Hepatocyte (in vitro differentiated cells): ENCODE measurements at places on chromosomes 2 and 18. TPM values are rescaled to one million over a fixed set of nuclear protein-coding genes. Genes with fewer than 3 reads are reported as not detected.

- H3K36me3 ChIP-seq: no peaks in the 10 kb centered on the region
- H3K27ac ChIP-seq: no peak within 1 kb of the TSS
- peak within 1 kb of the TSS; percentile 64 for H3K4me3 ChIP-seq
Observed at GRCh38 chr2:231395188-231396057, at the start of gene B3GNT7. Gene B3GNT7 (plus strand): TSS chr2:231395710. CDS start chr2:231395804, 94 bp downstream.

GRCh38 chr18:69948919-69949537 is 1.4 kb upstream of the CD226 start:
- no peaks in the 10 kb centered on the region for H3K36me3 ChIP-seq
- DNase-seq: no peak
- H3K4me3 ChIP-seq: no peak overlapping the region
- no peaks in the 10 kb centered on the region for H3K27me3 ChIP-seq

GRCh38 chr18:22826726-22827125 is 106.4 kb upstream of the RBBP8 start:
- peaks cover 4% of the 10 kb centered on the region for H3K4me1 ChIP-seq
- no peak for DNase-seq
- no peaks in the 10 kb centered on the region for H3K27me3 ChIP-seq

DNA sequence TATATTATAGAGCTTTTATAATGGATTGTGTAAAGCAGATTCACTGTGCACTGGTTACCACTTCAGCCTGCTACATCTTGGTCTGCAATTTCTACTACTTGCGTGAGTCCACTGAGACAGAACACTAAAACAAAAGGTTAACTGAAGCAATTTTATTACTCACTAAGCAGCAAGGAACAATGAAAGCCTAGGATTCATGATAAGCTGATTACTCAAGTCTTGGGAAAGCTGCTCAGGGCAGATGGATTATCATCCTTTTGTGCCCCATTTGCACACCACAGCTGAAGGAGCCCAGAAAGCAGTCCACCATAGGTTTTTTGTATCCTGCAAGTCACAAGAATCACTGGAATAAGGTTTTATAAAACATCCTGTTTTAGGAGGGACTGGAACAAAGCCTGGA is 1215.2 kb upstream of the TMEFF2 start:
- no peaks in the 10 kb centered on the region for H3K4me1 ChIP-seq
- no peaks in the 10 kb centered on the region for H3K36me3 ChIP-seq
- no peak overlapping the region for H3K27ac ChIP-seq
- H3K27me3 ChIP-seq: no peaks in the 10 kb centered on the region
- no peak for DNase-seq

DNA sequence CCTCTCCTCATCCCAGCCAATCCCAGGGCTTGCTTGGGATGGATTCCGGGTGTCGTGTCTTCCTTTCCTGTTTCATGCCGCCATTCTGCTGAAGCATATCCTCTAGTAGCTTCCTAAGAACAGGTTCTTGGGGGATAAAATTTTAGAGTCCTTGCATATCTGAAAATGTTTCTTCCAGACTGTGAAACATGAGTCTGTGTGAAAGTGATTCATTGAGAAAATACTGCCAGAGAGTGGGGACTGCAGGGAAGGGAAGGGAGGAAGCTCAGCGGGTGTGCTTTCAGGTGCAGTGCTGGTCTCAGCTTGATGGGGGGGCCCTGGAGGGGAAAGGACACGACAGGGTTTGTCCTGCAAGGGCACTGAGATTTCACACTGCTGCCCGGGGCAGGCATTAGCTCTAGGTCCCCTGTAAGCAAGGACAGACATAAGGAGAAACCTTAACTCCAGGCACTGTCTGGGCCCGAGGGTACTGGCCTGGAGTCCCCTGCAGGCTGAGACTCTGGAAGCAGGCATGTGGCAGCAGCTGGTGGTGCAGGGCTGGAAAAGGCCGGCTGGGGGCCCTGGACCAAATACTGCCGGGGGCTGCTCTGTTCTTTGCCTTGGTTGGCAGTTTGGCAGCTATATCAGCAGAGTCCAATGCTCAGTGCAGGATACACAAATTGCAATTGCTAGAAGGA is 97.6 kb upstream of the HS6ST1 start:
- no peak overlapping the region for H3K27ac ChIP-seq
- H3K36me3 ChIP-seq: no peaks in the 10 kb centered on the region
- H3K27me3 ChIP-seq: no peaks in the 10 kb centered on the region
- H3K4me1 ChIP-seq: no peaks in the 10 kb centered on the region
- no peak overlapping the region for H3K4me3 ChIP-seq
- DNase-seq: no peak

DNA sequence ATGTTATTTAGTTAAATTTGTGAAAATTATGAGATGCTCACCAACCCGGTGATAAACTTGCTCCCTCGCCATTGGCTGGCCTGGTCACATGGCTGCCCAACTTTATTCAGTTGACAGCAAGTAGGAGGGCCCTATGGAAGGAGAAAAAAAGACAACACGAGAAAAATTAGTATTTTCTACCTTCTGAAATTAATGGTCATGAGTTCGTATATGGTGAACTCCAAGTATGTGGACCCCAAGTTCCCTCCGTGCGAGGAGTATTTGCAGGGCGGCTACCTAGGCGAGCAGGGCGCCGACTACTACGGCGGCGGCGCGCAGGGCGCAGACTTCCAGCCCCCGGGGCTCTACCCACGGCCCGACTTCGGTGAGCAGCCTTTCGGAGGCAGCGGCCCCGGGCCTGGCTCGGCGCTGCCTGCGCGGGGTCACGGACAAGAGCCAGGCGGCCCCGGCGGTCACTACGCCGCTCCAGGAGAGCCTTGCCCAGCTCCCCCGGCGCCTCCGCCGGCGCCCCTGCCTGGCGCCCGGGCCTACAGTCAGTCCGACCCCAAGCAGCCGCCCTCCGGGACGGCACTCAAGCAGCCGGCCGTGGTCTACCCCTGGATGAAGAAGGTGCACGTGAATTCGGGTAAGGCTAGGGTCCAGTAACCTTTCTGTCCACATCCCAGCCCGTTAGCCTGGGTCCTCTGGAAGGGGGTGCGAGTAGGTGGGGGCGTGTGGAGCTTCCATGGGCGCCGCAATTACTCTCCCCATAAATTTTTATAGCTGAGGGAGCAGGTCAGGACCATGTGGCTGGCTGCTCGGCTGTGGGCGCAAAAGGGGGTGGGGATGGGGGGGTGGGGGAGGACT is at the start of gene HOXD4:
TSS of gene HOXD4 (plus strand) at position 109 of the 846 bp plus-strand sequence. CDS start at position 193, 84 bp downstream.
- no peaks in the 10 kb centered on the region for H3K4me1 ChIP-seq
- H3K36me3 ChIP-seq: no peaks in the 10 kb centered on the region
- peaks cover 98% of the 10 kb centered on the region for H3K27me3 ChIP-seq
- no peak within 1 kb of the TSS for H3K27ac ChIP-seq
- no peak within 1 kb of the TSS for H3K4me3 ChIP-seq
- DNase-seq: no peak

DNA sequence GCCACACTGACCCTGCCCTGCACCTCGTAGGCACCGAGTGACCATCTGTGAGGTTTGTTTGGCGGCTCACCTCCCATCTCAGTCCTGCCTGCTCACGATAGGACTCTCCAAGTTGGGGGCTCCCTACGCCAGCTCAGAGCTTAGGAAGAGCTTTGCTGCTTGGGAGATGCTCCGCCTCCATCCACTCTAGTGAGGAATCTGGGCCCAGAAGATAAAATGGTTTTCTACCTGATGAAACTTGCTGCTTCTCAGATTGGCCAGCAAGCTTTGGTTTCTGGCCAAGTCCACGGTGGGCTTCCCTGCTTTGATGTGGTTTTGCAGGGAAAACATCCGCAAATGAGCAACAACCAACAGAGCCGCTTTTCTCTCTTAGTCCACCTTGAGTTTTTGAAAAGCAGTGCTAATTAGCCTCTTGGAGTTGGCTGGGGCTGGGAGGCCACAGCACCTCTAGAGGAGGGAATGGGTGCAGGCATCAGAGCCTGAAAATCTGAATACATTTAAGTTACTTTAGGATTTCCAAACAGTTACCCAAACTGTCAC is 42.2 kb downstream of the THNSL2 start:
- peaks cover 5% of the 10 kb centered on the region for H3K4me1 ChIP-seq
- H3K27me3 ChIP-seq: no peaks in the 10 kb centered on the region
- H3K36me3 ChIP-seq: no peaks in the 10 kb centered on the region
- H3K27ac ChIP-seq: no peak overlapping the region

The CAPN14 gene
- 0.33 and 0.56 TPM in 2 replicates for total RNA-seq

The LRRTM1 gene
- 1.0 and 1.3 TPM in 2 replicates for total RNA-seq

The MAL gene
- 1.4 TPM in 1 of 2 replicates, not detected in the other for total RNA-seq

The ARHGAP15 gene
- total RNA-seq: 0.17 and 1.0 TPM in 2 replicates

The LYPD6B gene
- 13.3 and 16.8 TPM in 2 replicates for total RNA-seq

The PRSS56 gene
- not detected in 2 replicates for total RNA-seq
